ENCODE measurements at places on chromosomes 2 and 18.

GRCh38 chr2:161307676-161308075 lies 549 bp upstream of the PSMD14 start:
- DNase-seq: no peak

GRCh38 chr2:239025951-239026461 lies 178.1 kb downstream of the TWIST2 start:
- DNase-seq: peak; percentile 32

- no peak for DNase-seq
These were observed 45.8 kb upstream of the FLACC1 start for GRCh38 chr2:201402651-201403562.

GRCh38 chr2:161824226-161824625 lies 200.0 kb downstream of the SLC4A10 start:
- no peak for DNase-seq

DNA sequence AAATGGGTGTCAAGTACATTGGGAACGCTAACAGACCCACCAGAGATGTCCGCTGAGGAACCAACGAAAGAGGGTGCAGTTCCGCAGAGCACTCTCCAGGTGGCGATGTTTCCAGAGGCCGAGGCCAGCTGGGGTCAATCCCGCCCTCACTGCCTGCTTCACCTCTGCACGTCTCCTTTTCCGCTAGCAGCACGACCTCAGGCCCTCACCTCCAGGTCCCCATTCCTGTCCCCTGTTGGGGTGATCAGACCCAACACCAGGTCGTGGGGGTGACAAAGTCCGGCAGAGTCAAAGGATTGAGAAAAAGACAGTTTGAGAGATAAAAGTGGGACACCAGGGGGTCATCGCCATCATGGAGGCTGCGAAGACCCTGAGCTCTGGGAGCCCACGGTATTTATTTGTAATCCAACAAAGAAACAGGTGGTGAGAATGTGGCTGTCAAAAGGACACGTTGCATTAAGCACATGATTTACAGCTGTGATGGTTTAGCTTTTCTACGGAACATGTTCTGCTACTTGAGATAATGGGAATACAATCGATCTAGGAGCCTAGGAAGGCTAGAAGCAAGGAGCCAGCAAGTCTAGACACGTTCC lies 27.3 kb downstream of the ZAP70 start:
- no peak for DNase-seq

Measured in Right ventricle myocardium inferior (tissue), 1 donor.